ENCODE measurements at places on chromosomes 11 and 22.

DNA sequence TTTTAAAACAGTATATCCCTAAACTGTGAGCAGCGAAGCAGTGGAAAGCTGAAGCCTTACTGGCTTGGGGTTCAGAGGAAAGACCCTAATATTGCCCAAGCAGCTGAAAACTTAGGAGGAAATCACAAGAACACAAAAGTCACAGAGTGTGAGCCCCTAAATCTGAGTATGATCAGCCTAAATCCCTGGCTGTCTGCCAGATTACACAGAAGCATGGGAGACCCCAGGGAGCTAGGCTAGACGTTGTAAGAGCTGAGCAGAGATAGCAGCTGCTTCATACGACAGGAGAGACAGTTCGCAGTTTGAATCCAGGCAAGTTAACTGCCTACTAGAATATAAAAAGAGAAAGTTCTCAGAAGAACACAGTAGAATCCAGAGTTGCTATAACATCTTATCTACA lies 81.2 kb downstream of the PACS1 start:
- DNase-seq: no peak

DNA sequence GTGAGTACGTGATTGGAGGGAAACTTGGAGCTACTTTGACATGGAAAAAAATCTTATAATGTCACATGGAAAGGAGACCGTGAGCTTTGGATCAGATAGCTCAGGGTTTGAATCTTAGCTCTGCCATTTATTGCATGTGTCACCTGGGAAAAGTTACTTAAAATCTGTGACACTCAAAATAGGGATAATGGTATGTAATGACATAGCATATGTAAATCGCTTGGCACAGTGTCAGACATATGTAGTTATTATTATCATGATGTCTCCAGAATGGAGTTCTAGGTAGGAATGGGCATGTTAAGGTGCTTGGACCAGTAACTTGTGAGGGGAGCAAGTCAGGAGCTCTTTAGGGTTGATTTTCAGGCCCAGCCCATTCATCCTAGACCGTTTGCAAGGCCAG lies 75.8 kb downstream of the GRIK4 start:
- DNase-seq: no peak

- no peak for DNase-seq
Observed at GRCh38 chr11:101915791-101916291, 481 bp downstream of the ANGPTL5 start.

GRCh38 chr11:64614917-64615316 lies 23.9 kb downstream of the SLC22A12 start:
- DNase-seq: no peak

- DNase-seq: no peak
Observed at GRCh38 chr11:67541198-67541597, 18.0 kb upstream of the CABP2 start.
